ENCODE measurements at places on chromosomes 2 and 18.

GRCh38 chr2:151422917-151423439, 13.3 kb downstream of the RIF1 start:
- DNase-seq: no peak

- DNase-seq: peak; percentile 88
Observed at GRCh38 chr2:27705851-27706622, 42.3 kb downstream of the SLC4A1AP start.

DNA sequence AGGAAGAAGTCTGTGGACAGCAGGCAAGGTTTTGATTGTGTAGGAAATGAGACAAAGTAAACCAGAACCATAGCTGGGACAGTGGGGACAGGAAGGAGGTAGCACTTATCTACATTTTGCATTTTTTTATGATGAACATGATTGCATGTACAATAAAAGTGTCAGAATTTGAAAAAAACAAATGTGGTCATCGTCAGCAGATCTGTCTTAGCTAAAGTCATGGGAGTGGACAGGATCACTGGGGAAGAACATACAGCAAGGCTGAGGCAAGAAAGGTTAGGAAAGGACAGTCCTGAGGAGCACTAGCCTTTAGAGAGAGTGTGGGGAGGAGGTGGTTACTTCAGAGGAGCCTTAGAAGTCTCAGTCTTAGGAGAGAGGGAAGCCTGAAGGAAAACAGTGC, 35.1 kb upstream of the SLC14A2 start:
- no peak for DNase-seq

- peak; percentile 51 for DNase-seq
Observed at GRCh38 chr18:46035696-46036680, 36.1 kb downstream of the PSTPIP2 start.

GRCh38 chr2:101327863-101328394, 19.4 kb upstream of the RNF149 start:
- DNase-seq: no peak

- DNase-seq: no peak
Observed at GRCh38 chr2:210899131-210899530, 342.7 kb downstream of the CPS1 start.

GRCh38 chr2:176814274-176814673, 398.3 kb upstream of the HNRNPA3 start:
- no peak for DNase-seq

DNA sequence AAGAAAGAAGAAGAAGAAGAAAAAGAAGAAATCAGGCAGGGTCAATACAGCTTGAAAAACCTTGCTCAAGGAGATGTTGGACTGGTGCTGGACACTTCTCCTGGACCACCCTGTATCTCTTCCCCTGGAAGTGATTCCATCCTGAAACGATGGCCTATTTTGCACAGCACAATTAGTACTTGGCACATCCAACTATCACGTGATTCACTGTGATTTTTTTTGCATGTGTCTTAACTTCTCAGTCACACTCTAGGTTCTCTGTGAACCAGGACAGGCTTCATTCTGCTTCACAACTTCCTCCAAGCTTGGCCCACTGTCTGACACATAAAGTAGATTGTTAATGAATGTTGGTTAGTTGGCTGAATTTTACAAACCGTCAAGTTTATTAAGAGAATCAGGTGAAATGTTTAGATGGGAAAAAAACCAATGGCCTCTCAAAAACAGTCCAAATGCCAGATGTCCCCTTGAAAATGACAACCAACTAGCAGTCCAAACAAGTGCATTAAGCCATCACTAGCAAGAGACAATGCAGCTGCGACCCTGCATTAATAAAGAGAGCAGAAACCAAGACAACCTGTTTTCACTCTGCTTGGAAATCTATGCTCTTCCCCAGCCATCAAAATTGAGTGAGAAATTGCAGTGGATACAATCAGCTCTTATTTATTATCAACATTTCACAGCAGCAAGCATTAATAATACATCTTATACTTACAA, 300.0 kb upstream of the CHAC2 start:
- DNase-seq: no peak

DNA sequence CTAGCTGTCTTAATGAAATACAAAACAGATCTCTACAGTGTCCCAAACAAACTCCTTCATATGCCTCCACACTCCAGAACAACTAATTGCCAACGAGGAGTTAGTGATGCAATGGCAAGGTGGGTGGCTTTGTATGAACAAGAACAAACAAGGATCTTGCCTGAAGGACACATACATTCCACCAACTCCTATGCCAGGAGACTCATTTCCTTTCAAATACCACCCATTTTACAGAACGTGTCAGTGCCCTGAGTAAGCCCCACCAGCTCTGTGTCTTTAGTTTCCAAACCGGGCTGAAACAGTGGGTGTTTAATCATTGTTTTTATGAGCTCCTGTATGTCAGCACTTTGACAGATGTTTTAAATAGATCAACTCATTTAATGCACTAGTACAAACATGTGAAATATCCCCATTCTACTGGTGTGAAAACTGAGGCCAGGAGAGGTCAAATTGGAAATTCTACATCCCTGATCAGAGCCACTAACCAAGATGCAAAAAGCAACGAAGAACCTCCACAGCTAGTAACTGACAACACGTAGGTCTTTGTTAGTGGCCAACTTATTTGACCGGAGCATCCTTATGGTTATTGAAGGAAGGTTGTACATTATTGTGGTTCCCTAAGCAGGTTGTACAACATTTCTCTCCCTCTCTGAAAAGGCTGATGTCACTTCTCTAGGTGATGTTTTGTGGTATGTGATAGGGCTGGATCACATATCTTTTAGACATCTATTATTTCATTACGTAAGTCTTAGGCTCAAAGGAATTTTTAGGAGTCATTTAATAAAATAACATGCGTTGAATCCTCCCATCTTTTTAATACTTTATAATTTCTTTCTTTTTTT, 534.9 kb upstream of the TNP1 start:
- no peak for DNase-seq

DNA sequence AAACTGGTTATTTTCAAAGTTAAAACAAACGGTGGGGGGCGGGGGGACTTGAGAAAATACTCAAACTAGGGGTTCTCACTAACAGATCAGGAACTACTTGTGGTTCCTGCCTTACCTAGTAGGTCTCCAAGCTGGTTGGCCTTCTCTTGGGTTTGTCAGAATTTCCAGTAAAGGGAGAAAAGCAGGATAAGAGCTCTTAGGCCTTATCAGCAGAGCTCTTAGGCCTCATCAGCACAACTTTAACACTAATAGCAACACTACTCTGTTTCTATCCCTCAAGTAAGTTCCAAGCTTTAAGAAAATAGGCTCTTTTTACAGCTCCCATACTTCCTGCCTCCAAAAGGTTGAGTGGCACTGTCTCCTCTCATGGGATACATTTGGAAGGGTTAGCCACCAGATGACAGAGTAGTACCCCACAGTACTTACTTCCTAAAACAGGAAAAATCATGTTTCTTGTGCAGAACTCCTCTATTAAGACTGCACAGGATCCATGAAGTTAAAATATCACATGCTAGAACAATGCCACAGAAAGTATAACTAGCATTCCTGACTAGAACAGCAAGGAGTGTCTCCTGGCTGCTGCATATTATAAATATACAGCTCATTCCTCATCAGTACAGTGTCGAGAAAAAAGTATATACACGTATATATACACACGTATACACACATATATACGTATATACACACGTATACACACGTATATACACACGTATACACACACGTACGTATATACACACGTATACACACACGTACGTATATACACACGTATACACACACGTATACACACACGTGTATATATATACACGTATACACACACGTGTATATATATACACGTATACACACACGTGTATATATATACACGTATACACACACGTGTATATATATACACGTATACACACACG, 6.1 kb downstream of the FBXO11 start:
- no peak for DNase-seq

GRCh38 chr2:128720080-128721022, 401.7 kb upstream of the HS6ST1 start:
- DNase-seq: no peak

- DNase-seq: no peak
Observed at GRCh38 chr2:66496670-66497420, 61.9 kb downstream of the MEIS1 start.

DNA sequence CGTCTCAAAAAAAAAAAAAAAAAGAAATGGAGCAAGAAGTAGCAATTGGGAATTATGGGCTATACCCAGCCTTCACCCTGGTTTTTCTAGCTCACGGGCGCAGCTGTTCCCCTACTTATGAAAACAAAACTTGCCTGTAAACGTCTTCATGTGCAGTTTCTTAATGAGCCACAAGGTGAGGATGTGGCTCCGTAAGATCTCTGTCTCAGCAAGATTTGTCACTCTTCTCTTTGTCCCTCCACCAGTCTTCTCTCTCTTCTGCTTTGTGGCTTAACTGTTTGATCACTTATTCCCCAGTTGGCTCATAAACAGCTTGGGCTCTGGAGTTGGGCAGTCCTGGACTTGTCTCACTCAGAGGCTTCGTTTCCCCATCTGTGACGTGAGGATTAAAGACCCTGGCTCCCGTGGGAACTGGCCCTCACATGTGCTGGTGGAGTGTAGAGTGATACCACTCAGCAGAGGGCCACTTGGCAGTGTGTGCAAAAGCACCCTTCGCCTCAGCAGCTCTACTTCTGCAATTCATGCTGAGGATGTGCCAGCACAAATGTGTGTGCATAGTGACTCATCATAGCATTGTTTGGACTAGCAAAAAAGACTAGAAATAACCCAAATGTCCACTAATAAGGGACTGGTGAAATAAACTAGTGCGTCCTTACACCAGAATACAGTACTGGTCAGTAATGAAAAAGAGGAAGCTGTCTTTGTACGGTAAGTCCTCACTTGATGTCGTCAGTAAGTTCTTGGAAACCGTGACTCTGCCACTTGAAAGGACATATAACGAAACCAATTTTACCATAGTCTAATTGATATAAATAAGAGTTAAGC, 8.7 kb downstream of the CEP68 start:
- peak; percentile 90 for DNase-seq

GRCh38 chr2:146438246-146438645, 1406.6 kb upstream of the ACVR2A start:
- DNase-seq: no peak

DNA sequence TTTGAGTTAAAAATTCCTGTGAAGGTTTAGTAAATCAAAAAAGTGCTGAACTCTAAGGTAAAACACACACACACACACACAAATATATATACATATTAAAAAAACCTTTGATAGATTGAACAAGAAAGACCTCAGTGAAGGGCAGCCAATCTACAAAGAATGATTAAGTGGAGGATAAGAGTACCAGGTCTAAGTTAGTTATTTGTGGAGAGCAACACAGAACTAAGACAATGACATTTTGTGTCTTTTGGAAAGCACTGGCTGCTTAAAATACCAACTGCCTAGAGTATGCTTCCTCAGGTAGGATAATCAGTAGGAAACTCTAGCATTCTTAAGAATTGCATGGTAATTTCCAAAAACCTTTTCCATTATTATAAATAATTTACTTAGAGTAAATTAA, 481.4 kb upstream of the SYT4 start:
- DNase-seq: no peak

DNA sequence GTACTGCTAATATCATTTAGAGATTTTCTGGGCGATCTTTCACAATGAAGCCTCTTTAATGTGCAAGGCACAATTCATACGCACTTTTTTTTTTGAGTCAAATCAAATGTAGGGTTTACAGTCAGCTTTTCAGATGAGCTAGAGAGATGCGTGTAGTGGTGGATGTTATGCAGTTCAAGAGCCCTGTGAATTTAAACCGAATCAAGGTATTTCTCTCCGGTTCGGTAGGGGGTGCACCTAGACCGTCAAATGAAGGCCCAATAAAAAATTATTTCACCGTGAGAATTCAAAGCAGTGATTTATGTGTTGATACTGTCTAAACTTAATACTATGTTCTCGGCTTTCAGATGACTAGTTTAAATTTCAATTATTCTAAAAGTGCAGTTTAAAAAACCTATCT, 1.1 kb downstream of the PTH2R start:
- no peak for DNase-seq

DNA sequence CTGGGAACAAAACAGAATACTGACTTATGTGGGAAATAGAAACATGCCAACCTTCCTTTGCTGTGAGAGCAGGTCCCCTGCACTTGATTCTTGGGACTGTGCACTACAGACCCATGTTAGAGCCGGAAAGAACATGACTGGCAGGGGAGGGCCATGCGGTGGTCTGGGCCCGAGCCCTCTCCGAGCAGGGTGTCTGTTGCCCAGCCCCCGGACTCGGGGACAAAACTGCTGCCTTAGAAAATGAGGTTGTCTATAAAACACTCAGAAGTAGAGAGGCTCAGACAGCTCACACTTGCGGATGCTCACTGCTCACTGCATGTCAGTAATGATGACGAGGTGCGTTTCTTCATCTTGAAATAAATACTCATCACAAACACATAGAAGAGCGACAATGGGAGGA, 270.7 kb upstream of the HDAC4 start:
- DNase-seq: no peak

DNA sequence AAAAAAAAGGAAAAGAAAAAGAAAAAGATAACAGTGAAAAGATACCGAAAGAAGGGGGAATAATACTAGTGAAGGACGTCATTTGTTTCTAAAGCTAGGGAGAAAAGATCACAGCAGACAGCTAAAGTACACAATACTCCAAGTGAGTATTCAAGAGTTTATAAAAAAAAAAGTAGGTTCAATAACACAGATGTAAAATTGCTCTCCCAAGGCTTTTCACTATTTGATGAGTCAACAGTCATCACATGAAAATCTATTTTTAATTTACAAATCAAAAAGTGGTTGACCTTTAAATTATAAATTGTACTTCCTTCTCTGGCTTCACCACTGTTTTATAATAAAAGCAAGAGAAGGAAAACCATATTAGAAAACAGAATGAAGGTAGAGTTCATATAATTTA, 144.0 kb downstream of the ZRANB3 start:
- DNase-seq: peak; percentile 13

DNA sequence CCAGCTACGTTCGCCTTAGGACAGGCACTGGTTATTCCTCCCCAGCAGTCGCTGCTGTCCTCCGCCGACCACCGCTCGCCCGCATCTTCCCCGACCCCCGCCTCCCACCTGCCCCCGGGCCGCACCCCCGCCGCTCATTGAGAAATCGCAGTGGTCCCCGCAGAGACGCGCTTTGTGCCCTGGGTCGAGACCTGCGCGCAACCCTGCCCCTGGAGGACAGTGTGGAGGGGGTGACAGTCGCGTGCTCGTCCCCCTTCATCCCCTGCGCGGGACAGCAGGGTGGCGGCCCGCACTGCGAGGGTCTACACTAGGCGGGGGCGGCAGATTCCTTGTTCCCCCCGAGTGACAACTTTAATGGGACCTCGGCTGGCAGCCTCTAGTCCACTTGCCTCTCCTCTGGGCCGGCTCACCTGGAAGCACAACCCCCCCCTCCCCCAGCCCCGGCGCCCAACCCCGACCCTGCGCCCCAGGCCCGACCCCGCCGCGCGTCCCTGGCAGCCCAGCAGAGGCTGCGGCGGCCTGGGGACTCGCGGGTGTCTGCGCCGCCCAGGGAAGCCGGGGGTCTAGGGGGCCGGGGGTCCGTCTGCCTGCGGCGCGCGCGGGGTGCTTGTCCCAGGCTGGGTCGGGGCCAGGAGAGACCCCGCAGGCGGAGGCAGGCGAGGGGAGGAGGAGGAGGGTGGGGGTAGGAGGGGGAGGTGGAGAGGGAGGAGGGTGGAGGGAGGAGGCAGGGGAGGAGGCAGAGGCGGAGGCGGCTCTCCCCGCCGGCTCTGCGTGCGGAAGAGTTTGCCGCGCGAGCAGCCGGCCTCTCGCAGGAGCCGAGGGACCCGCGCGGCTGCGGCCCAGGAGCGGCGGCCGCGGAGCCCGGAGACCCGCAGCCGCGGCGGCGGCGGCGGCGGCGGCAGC, at the start of gene NPAS2:
NPAS2 (plus strand) TSS at position 770 of the 903 bp plus-strand sequence. CDS start 84,616 bp downstream, outside the sequence.
- no peak for DNase-seq

All from stromal cell of bone marrow (primary cell).